ENCODE measurements at places on chromosomes 1 and 21.

GRCh38 chr1:212703991-212704564 lies 4.4 kb upstream of the BATF3 start:
- DNase-seq = no peak

- DNase-seq = no peak
Observed at GRCh38 chr1:81937791-81938450, 137.2 kb downstream of the ADGRL2 start.

DNA sequence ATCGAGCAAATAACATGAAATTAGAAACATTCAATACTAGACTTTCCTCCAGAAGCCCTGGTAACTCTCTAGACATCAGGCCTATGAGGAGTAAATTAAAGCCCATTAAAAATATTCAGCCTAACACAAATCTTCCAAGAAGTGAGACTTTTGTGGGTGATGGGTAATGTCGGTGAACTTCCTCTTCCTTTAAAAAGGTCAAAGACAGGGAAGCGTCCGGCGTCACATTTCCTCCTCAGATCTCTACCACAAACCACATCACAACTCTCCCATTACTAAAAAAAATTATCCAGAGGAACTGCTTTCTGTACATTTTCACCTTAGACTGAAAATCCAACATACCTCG lies 1.4 kb downstream of the EIF4G3 start:
- peak; percentile 52 for DNase-seq

- no peak for DNase-seq
Observed at GRCh38 chr1:116096013-116096618, 15.1 kb upstream of the MAB21L3 start.

GRCh38 chr1:55321942-55322341 lies 106.8 kb upstream of the USP24 start:
- peak; percentile 71 for DNase-seq

DNA sequence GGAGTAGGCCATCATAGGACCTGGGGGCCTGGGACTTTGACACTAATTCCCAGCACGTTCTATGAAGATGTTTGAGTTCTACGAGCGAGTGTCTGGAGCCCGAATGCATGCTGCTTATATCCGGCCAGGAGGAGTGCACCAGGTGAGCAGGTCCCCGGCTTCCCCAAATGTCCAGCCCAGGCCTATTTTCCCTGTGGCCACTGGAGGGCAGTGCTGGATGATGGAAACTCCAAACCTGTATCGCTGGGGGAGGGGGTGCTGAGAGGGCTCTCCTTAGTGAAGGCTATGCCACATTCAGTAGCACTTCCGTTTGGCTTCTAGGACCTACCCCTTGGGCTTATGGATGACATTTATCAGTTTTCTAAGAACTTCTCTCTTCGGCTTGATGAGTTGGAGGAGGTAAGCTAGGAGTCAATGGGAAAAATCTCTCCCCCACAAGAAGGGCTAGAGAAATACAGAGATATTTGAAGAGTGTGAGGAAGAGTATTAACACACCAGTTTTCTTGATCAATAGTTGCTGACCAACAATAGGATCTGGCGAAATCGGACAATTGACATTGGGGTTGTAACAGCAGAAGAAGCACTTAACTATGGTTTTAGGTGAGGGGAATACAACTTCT lies 5.2 kb upstream of the FCER1G start:
- DNase-seq = peak; percentile 71

DNA sequence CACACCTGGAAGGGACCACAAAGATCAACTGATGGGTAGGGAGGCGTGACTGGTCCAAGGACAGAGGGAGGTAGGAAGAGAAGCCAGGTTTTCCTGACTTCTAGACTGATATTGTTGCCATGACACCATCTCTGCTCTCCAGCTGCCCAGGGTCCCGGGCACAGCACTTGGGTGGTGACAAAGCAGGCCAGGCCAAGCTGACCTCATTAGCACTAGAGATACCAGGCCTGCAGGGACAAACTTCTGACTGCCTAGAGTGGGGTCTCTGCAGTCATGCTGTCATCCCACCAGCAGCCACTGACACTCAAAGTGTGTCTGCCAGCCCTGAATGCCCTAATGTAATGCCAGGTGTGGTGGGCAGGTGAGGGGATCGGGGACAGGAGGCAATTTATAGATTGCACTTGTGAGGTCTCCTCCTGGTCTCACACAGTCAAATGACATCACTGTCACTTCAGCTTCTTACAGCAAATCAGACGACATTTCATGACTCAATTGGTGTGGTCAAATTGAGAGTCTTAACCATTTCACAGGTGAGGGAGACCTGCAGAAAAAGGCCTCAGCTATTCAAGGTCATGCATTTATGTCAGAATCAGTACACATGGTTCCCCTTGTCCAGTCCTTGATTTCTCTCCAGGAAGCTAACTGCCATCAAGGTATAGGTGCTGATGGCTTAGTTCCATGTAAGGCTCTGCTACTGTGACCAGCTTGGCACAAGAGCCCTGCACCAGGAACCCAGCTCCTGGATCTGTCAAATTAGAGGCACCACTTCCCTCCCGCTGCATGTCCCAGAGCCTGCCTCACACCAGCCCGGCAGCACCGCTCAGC lies 2.7 kb downstream of the SLC9A1 start:
- no peak for DNase-seq

- DNase-seq = no peak
Observed at GRCh38 chr21:43953021-43953420, 59.1 kb upstream of the TRAPPC10 start.

- DNase-seq = no peak
Observed at GRCh38 chr1:39407896-39408640, 83.4 kb upstream of the BMP8A start.
